ENCODE measurements at places on chromosomes 2 and 18.

- no peak for DNase-seq
Observed at GRCh38 chr2:2846332-2847208, 515.5 kb upstream of the MYT1L start.

- no peak for DNase-seq
Observed at GRCh38 chr2:204074456-204074855, 137.9 kb downstream of the ICOS start.

- DNase-seq: no peak
Observed at GRCh38 chr2:122491011-122491410, 735.6 kb downstream of the TSN start.

- no peak for DNase-seq
Observed at GRCh38 chr18:13563390-13563805, 163.0 kb downstream of the FAM210A start.

DNA sequence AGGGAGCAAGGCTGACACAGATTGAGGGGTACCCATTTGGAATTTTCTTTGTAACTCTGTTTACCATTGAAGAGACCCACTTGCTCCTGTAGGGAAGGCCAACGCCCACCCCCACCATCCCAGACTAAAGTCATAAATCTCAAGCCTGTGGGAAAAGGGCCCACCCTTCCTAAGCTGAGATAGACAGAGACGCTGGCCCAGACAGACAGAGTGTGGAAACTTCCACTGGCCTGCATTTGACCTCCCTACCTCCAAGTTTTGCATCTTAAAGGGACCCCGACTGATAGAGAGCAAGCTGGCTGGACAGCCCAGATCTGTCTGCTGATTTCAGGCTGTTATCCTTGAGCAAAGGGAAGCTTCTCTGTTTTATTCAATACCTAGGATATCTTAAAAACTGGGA, 48.2 kb upstream of the SLC14A2 start:
- no peak for DNase-seq

DNA sequence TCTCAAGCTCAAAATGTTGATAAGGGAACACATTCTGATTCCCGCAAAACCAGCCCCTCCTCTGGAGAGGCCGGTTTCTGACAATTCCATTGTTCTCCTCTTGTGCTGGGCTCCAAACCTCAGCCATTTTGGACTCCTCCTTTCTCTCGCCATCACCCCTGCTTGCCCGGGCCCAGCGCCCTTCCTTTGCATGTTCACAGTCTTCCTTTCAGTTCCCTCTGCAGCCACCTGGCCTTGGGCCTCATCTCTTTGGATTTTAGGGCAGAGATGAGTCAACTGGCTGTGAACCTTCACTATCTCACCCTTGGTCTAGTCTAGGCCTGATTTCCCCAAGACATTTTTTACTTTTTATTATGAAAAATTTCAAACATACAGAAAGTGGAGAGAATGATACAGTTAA, 155.9 kb upstream of the MAP3K20 start:
- no peak for DNase-seq

DNA sequence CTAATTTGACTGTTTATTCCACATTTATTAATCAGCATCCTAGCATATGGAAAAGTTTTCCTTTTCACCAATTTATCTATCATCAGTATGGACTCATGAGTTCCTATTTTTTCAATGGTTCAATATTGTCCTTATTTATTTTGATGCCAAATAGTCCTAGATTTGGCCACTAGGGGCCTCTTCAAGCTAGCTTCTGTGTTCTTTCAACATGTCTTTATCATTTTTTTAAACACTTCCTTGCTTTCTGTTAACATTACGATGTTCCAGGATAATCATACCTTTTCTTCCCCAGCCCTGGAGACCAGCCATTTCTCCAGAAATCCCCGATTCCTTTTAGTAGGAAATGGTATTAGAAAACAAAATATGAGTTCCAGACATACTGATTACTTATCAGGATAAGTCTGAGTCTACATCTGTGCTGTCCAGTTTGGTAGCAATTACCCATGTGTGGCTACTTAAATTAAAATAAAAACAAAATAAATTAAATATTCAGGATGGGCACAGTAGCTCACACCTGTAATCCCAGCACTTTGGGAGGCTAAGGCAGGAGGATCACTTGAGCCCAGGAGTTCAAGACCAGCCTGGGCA, 70.6 kb downstream of the RPE start:
- no peak for DNase-seq

DNA sequence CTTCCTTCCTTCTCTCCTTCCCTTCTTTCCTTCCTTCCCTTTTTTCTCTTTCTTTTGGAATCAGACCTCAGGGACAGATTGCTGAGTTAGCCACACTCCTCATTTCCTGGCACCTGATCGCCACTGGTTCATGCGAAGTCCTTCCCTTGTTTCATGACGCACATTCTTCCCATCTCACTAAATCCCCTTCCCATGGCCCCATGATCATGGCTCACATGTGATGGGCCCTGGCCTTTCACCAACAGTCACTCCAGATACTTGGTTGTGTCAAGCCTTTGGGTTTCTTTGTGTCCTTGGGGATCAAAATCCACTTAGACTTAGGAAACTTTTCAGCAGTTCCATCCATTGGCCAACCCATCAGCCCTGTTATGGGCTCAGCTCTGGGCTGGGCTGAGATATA, 23.8 kb upstream of the ASPRV1 start:
- no peak for DNase-seq

GRCh38 chr2:209633911-209634310, 137.7 kb upstream of the UNC80 start:
- no peak for DNase-seq

GRCh38 chr2:189409647-189410046, 31.6 kb upstream of the WDR75 start:
- DNase-seq: no peak

- DNase-seq: no peak
Observed at GRCh38 chr2:226131299-226131784, 668.3 kb downstream of the IRS1 start.

Measured in stimulated activated naive CD4-positive, alpha-beta T cell treated with Interleukin-2 at 50 U/mL for 16 hours (primary cell).